Stimulated activated CD4-positive, alpha-beta T cell treated with anti-CD3 and anti-CD28 coated beads, Interleukin-12 subunit alpha, Interleukin-12 subunit beta, amount 100 ng/mL, for 4 hours (primary cell): ENCODE measurements at places on chromosomes 7 and 10.

- DNase-seq: no peak
Measured at GRCh38 chr7:37216156-37216852, 232.4 kb downstream of the ELMO1 start.

DNA sequence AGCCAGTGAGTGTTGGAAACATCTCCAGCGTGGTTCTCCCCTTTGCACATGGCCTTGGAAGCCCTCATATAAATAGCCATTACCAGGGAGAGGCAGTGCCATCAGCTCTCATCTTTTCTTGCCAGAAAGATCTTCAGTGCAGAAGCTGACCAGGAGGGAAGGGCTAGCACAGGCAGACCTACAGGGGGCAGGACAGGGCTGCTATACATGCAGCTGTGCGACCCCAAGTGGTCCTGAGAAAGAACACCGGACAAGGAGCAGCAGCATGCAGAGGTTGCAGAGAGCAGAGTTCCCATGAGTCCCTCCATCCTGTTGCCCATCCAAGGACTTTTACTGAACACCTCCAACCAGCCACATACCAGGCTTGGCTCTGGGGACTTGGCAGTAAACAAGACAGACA lies 17.1 kb downstream of the GRID1 start:
- no peak for DNase-seq

GRCh38 chr10:76149602-76150138 lies 718.2 kb downstream of the LRMDA start:
- no peak for DNase-seq

GRCh38 chr7:97639036-97639435 lies 92.8 kb upstream of the TAC1 start:
- no peak for DNase-seq

- DNase-seq: no peak
Measured at GRCh38 chr10:92407305-92408016, 116.5 kb downstream of the MARCHF5 start.

GRCh38 chr7:7965301-7965700 lies 3.3 kb upstream of the GLCCI1 start:
- DNase-seq: no peak

DNA sequence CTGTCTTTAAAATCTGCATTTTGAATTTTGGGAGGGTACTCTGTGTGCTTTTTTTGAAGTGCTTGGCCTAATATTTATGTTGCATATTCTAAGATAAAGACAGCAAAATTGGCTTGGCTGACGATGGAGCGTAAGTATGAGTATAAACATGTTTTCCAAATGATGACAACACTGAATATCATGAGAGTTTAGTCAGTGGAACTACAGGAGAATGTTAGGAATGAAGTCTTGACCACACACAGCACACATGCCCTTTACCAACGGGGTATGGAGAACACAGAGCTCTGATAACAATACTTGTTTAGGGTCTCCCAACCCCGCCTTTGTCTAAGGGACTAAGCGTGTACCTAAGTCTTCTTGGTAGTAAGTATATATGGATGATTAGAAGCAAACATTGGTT lies 253.9 kb upstream of the FZD8 start:
- no peak for DNase-seq

GRCh38 chr7:70894799-70895198 lies 237.1 kb upstream of the GALNT17 start:
- DNase-seq: no peak

- DNase-seq: no peak
Measured at GRCh38 chr10:97067716-97068391, 117.9 kb downstream of the SLIT1 start.

GRCh38 chr10:69802424-69803161 lies 887 bp downstream of the COL13A1 start:
- no peak for DNase-seq

DNA sequence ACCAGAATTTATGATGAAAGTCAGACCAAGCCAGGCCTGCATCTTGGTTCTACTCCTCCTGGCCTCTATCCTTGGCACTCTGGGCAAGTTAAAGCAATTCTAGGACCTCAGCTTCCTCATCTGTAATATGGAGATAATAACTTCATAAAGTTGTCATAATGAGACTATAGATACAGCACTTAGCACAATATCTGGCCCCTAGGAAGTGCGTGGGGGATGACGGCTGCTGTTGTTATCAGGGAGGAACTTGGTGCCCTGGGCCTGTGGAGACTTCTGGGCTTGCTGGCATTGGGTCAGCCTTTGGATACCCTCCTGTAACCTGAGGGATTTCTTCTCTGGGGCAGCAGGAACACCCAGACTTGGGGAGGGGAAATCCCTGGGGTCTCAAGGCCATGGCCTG lies 27.6 kb downstream of the PFKFB3 start:
- no peak for DNase-seq

DNA sequence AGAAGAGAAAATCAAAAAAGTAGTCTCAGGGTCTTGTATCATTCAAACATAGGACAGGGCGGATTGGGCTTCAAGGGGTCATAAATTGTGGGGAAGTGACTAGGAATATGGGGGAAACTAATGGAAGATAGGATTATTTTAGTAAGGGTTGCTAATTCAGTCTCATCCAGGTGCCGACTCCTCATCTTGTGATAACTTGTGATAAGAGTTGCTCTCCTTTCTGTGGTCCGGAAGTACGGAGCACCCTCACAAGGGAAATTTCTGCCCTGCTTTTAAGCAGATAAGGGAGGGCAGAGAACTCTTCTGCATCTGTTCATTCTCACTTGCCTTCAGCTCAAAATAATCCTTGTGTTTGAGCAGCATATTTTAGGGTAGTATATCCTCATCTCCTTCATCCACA lies 436.4 kb upstream of the LRGUK start:
- DNase-seq: no peak

DNA sequence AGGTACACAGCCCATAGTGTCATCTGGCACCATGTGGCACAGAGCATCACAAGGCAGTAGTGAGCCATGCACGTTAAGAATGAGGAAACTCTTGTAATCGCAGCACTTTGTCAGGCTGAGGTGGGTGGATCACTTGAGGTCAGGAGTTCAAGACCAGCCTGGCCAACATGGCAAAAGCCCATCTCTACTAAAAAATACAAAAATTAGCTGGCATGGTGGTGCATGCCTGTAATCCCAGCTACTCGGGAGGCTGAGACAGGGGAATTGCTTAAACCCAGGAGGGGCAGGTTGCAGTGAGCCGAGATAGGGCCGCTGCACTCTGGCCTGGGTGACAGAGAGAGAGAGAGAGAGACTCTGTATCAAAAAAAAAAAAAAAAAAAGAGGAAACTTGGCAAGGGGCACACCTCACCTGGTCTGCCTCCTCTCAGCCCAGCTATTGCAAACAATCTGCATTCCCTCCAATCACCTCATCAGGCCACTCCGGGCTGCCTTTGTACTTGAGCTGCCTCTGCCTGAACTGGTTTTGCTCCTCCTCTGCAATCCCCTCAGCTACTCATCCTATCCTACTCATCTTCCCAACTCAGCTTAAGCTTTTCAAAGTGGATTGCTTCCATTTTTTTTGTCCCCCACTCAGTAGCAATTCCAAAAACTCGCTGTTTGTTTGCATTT lies 46.0 kb upstream of the OPTN start:
- no peak for DNase-seq

- no peak for DNase-seq
Measured at GRCh38 chr10:77892021-77892739, 34.4 kb downstream of the DLG5 start.

DNA sequence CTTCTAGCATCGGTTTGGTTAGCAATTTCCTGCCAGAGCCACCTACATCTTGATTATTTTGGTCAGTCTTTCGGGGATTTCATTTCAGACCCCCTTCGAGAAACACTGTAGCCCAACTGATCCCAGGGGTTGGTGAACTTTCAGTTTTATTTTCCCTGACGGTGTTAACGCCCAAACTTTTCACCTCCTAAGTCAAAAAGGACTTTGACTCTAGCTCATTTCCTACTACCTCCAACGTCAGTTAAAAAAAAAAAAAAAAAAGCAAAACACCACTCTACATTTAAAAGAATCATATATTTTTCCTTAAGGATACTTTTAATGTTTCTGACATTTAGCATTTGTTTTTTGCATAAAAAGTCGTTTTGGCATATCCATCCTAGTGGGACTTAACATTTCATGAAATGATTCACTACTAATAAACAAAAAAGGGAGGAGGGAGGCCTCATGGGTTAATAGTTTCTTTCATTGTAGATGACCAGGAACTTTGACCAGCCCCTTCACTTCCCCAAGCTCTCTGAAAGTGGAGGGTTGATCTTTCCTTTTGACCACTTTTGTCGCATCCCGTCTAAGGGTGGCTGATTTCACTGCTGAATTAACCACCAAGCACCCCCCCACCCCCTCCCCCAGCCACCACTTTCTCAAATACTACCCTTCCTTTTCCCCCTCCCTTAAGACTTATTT lies 764 bp upstream of the TCF7L2 start:
- no peak for DNase-seq

GRCh38 chr7:75795831-75796285 lies 17.7 kb downstream of the CCL24 start:
- DNase-seq: no peak

DNA sequence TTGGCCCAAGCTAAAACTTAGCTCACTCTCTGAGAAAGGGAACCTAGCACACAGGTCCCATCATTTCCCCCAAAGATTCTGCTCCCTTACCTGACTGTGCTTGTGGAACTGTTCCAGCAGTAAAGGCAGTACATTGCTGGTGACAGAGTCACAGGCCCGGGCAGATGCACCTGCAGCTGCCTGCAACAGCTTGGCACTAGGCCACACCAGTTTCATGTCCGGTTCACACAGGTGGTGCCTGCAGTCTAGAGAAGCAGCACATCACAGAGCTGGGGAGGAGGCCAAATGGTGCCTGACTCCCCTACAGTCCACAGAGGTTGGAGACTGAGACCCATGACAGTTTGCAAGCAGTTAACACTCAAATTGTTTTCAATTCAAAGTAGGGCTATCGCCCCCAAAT lies 22.2 kb downstream of the ZDHHC16 start:
- no peak for DNase-seq

GRCh38 chr10:65312876-65313275 lies 1613.0 kb upstream of the LRRTM3 start:
- DNase-seq: no peak

GRCh38 chr10:132842397-132842796 lies 56.5 kb upstream of the NKX6-2 start:
- no peak for DNase-seq

DNA sequence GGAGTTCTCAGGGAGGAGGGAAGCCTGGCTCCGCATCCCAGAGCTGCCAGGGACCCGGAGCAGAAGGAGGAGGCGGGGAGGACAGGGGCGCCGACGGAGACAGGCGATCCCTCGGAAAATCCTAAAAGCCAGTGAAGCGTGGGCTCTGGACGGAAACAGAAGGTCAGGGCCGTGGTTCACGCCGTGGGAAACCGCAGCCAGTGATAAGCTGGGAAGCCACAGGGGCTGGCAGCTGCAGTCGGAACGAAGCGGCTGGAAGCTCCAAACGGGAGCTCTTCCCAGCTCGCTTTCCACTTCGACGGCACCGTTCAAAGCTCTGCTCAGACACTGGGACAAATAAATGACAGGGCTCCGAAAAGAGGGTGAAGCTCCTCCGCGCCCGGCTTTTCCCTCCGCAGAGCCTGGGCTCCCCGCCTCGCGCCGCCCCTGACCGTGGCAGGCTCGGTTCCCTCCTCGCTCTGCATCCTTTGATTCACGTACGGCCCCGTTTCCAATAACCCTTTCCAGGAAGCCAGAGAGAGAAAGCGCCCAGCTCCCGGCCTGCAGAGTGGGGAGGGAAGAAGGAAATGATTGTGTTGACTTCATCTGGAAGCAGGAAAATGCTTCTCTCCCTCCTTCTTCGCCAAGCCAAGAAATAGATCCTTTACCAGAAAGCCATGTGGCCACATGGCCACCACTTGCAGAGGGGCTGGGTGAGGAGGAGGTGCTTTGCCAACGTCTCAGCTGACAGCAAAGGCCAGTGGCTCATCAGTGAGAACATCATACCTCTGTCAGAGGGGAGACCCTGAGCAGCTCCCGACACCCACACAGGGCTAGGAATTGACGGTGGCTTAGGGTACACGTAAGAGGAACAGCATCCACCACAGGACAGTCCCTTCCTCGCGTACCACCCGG lies 57.4 kb downstream of the ADRB1 start:
- DNase-seq: no peak

GRCh38 chr7:20232848-20233247 lies 15.7 kb upstream of the MACC1 start:
- no peak for DNase-seq

- DNase-seq: no peak
Measured at GRCh38 chr10:131577178-131577555, 265.6 kb upstream of the TCERG1L start.

- DNase-seq: no peak
Measured at GRCh38 chr7:133529861-133530260, 277.0 kb downstream of the EXOC4 start.

GRCh38 chr10:7836571-7836970 lies 18.3 kb downstream of the TAF3 start:
- DNase-seq: no peak

DNA sequence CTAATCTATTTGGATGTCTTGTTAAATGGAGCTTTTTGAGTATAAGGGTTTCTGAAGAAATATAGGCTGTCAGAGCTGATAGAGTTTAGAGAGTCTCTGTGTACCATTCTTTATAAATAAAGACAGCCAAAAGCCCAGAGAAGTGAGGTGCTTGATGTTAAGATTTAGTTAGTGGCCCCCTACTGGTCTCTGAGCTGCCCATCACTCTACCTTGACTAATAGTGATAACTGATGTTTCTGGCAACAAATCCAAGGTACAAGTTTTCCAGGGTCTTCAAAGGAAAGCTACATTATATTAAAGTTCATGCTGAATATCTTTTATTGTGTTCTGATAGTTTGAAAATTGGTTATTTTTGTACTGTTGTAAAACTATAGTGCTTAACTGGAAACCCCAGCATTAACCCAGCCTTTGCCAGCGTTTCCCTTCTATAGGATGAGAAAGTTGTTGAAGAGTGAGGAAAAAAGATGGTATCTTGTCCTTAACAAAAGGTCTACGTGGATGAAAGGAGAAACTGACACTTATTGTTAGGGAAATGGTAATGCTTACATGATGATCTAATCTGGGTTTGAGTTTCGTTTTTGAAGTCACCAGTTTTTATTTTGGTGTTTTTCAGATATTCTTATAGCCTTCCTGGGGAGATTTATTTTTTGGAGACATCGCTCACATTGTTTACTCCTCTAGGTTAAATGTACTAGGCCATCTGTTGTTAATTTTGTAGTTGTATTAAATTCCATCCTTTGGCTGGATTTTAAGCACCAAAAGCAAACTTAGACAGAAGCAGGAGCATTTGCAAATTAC lies 79.0 kb downstream of the AUTS2 start:
- DNase-seq: no peak

GRCh38 chr10:132649651-132650360 lies 112.2 kb downstream of the INPP5A start:
- no peak for DNase-seq

- DNase-seq: no peak
Measured at GRCh38 chr10:282294-283139, 147.3 kb downstream of the ZMYND11 start.

GRCh38 chr7:24372961-24373955 lies 89.3 kb downstream of the NPY start:
- no peak for DNase-seq
